Lung (tissue), 17 donors: ENCODE measurements at places on chromosomes 4 and X. TPM values are rescaled to one million over a fixed set of nuclear protein-coding genes. Genes with fewer than 3 reads are reported as not detected.
A peak's percentile ranks its signal among the peaks of the same experiment; 100 is the strongest.

DNA sequence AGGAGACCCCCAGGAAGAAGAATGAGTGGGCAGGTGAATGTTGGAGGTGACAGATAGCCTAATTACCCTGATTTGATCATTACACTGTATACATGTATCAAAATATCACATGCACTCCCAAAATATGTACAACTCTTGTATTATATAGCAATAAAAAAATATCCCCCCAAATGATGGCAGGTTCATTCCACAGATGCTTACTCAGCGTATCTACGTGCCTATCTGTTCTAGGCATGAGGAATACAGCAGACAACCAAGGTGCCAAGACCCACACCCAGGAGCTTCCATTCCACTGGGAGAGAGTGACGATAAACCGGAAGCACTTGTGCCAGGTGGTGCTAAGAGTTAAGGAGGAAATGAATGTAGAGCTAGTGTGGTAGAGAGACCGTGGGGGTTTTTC, 42.4 kb downstream of the ADRA2C start:
- H3K36me3 ChIP-seq, result no peaks in the 10 kb centered on the region
- no peak overlapping the region for H3K4me3 ChIP-seq
- no peak for DNase-seq
- no peaks in the 10 kb centered on the region for H3K4me1 ChIP-seq
- H3K27ac ChIP-seq, result no peak overlapping the region

DNA sequence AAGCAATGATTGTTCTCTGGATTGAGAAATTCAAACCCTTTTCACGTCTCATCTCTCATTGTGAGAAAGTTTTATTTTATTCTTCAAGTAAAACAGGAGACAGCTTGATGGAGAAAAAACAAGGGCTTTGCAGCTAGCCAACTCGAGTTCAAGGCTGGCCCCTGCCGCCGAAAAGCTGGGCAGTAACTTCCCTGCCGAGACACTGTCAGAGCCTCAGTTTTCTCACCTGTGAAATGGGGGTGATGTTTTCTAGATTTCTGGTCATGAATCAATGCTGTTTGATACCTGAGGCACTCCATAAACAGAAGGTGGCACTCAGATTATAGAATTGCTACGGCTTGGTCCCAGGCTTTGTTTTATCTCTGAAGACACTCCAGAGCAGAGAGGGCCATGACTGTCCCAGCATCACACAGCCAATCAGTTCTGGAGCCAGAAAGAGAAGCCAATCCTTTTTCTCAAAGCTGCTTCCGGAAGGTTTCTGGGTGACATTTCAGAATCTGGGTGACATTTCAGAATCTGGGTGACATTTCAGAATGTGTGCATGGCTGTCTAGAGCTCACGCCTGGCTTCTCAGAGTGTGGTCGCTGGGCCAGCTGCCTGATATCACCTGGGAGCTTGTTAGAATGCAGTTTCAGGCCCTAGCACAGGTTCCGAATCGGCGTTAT, 33.2 kb downstream of the HMX1 start:
- H3K36me3 ChIP-seq, result no peaks in the 10 kb centered on the region
- no peaks in the 10 kb centered on the region for H3K4me1 ChIP-seq
- no peak overlapping the region for H3K27ac ChIP-seq
- H3K4me3 ChIP-seq, result no peak overlapping the region

DNA sequence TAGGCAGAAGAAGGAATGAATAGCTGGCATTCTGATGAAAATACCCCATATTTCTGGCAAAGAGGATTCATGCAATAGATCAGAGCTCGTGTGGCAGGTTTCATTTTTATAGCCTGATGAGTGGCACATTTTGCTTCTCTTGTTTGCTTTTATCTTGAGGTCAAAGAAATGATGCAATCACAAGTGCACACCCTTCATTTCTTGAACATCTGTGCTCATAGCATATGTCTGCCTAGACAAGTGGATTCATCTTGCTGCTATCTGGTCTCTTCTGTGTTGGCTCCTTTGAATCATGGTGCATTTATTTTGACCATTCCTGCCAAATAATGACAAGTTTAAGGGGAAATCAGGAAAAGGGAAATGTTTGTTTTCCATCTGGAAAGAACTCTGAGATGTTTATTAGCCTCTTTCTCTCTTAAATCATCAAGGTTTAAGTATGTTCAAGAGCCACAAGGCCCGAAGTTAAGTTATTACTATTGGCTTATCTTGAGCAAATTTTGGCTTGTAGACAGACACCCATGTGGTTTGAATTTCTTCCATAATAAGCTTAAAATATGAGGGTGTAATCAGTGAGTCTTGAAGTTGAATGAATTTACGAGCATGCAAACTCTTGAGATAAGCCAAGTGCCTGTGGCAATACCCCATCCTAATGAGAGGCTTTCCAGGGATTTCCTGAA, 59.3 kb upstream of the HS3ST1 start:
- no peaks in the 10 kb centered on the region for H3K4me1 ChIP-seq
- H3K27me3 ChIP-seq, result no peaks in the 10 kb centered on the region
- H3K4me3 ChIP-seq, result no peak overlapping the region
- H3K27ac ChIP-seq, result no peak overlapping the region
- peak; percentile 54 for DNase-seq

DNA sequence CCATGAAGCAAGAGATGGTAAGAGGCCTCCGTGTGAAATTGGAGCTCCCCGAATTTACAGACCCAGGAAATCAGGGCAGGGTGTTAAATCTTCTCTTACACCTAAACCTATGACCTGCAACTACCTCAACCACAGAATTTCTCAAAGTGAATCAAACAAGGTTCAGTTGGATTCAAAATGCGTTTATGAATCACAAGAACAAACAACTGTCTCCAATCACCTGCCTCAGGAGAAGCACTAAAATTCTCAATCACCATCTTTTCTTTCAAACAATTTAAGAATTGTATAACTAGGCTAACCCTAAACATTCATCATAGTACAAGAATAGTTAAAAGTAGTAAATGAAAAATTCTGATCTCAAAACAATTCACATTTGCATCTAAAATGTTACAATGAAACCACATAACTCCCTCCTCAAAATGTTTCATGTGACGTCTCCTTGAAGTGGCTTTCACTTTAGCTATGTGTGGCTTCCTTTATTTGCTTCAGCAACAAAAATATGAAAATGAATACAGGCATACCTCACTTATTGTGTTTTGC, 19.2 kb downstream of the PPP3CA start:
- H3K27ac ChIP-seq, result no peak overlapping the region
- no peak overlapping the region for H3K4me3 ChIP-seq
- H3K27me3 ChIP-seq, result no peaks in the 10 kb centered on the region
- DNase-seq, result no peak
- H3K4me1 ChIP-seq, result peaks cover 14% of the 10 kb centered on the region

GRCh38 chr4:124409044-124409443, 303.5 kb downstream of the ANKRD50 start:
- H3K4me3 ChIP-seq, result no peak overlapping the region
- no peaks in the 10 kb centered on the region for H3K36me3 ChIP-seq
- H3K27ac ChIP-seq, result no peak overlapping the region
- DNase-seq, result no peak

Gene SLC38A5
- total RNA-seq, result 65.3 TPM

Gene FRMPD3
- total RNA-seq, result 3.2 TPM

Gene S100G
- not detected for total RNA-seq

Gene AIFM1
- 35.8 TPM for total RNA-seq

Gene RAB39B
- total RNA-seq, result 0.63 TPM

Gene AP1S2
- 68.9 TPM for total RNA-seq
